ENCODE measurements at places on chromosomes 4 and X.

DNA sequence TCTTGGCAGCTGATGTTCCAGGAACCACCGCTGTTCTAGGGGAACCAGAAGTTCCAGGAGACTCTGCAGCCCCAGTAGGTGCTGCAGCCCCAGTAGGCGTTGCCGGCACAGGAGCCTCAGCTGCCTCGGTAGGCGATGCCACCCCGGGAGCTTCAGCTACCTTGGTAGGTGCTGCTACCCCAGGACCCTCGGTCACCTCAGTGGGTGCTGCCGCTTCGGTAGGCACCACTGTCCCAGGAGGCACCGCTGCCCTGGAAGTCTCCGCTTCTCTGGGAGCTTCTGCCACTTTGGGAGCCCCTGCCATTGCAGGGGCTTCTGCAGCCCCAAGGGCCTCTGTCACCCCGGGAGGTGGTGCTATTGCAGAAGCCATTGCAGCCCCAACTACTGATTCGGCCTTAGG, 2.8 kb downstream of the ARMCX2 start:
- no peak for DNase-seq

GRCh38 chrX:41870719-41871151, 52.6 kb downstream of the CASK start:
- no peak for DNase-seq

- DNase-seq, result no peak
Observed at GRCh38 chrX:47633689-47634590, 4.2 kb upstream of the CFP start.

DNA sequence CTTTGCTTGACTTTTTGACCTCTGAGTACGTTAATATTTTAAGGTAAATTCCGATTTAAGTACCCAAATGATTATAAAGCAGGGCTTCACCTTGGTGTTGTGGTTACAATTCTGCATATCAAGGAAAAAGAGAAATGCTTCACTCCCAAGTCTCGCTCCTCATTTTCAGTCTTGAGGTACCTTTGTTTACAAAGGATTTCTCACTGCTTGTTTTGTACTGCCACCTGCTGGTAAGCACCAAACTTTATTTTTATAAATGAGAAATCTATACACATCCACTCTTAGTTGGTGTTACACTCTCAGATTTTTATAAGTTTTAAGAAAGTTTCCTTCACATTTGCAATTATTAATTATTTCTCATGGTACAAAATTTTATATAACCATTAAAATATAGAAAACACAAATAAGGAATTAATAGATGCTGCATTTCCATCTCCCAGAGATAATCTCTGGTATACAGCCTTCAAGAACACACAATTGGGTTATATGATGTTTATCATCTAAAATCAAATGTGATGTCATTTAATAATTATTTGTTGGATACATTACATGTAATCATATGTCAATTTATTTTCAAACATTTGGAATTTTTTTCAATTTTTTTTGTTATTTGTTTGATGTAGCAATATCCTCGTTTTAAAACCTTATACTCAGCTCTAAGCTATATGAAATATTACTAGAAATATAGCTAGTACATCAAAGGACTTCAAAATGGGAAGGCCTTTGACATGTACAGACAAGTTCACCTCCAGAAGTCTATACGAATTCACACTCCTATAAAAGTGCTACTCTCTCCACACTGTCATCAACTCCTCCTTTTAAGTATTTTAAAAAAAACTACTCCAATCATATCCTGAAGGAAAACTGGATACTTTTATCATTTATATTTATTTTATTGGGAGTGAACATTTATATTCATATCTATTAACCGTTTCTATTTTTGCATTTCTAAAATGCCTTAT, 179.9 kb downstream of the KCNIP4 start:
- DNase-seq, result no peak

DNA sequence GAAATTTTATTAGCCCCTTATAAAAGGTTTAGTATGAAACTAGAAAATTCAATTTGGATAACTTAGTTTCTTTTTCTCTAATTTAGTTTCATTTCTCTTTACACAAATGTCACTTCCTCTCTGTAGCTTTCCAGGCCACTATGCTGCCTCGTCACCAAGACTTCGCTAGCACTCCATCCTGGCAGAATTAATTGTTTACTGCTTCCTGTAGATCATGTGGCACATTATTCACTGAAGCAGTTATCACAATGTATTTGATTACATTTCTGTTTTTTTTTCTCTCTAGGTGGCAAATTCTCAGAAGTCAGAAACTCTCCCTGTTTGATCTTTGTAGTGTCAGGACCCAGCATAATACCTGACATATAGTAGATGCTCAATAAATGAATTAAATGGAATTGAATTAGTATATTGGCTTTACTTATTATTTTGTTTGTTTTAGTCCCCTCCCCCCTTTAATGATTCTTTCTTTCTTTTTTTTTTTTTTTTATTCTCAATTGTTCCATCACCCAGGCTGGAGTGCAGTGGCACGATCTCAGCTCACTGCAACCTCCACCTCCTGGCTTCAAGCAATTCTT, 9.3 kb upstream of the SAT1 start:
- DNase-seq, result no peak

DNA sequence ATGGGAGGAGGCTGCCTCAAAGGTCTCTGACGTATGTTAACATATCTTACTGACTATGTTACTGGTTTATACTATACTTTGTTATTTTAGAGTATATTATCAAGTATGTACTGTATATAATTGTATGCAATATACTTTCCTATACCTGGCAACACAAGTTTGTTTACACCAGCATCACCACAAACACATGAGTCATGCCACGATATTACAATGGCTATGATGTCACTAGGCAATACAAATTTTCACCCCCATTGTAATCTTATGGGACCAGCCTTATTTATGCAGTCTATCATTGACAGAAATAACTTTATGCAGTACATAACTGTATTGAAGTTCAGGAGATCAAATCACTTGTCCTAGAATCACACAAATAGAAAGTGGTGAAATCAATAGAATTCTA, 329.9 kb upstream of the SLC7A11 start:
- no peak for DNase-seq

DNA sequence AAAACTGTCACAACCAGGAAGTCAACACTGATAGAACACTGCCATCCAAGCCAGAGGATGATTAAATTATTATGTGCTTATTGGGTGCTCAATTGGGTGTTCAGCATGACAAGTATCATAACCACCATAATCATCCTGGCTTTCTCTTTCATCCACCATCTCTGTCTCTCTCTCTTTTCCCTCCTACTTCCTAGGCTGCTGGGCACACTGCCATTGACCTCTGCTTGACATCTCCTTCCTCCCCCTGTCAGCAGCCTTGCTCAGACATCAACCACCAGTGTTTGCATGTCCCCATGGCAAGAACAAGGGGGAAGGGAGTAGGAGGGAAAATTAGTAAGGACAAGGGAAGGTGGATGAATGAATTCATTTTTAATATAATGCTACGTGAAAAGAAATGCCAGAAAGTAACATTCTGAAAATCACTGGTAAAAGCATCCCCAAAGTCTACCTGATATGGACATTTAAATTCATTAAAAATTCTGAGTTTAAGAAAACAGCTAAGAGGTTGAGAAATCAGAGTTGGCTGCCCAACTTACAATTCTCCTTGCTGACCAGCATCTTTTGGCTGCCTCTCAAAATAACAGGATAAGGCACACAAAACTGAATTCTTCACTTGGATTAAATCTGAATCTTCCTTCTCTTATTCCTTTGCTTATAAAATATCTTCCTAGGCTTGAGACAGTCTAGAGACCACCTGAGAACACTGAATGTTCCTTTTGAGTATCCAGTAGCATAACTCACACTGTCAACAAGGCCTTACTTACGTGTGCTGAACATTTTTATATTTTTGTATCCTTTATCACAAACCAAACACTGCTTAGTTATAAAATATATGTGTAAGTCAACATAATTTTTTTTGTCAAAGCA, 48.5 kb downstream of the SNCA start:
- DNase-seq, result no peak

Data from SK-N-MC (cell line).